ENCODE measurements at places on chromosomes 2 and 18.

DNA sequence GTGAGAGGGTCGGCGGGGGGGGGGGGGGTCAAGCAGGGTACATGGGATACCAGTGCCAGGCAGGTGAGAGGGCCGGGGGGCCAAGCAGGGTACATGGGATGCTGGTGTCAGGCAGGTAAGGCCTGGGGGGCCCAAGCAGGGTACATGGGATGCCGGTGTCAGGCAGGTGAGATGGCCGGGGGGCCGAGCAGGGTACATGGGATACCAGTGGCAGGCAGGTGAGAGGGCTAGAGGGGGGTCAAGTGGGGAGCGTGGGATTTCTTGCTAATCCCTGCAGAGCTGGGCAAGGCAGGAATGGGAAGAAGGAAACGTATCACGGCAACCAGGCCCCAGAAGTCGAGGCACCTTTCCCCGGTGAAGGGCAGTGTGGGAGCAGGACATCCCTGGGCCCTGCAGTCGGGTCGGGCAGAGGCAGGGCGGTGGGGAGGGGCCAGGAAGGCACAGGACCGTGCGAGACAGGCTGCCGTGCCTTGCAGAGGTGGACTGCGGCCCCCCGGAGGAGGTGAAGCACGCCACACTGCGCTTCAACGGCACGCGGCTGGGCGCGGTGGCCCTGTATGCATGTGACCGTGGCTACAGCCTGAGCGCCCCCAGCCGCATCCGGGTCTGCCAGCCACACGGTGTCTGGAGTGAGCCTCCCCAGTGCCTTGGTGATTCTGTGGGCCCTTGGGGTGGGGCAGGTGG is 49.3 kb downstream of the MTERF4 start:
- no peak for DNase-seq

GRCh38 chr2:162092658-162093556 is 18.9 kb upstream of the DPP4 start:
- DNase-seq, result no peak

DNA sequence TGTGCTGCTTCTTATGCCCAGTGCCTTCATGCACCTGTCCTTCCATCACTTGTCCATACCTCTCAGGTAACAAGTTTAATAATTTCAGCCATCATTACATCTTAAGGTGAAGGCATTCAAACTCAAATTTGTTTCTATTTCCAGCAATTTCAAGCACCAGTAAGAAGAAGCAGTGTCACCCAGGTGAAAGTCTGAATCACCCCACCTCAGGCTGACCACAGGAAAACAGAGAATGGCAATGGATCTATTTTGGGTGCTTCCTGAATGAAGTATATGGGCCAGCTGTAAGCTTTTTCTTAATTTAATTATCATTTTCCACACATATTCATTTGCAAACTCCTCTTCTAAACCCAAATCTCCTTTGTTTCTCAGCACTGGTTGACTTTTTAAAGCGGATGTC is 372.7 kb upstream of the SOX11 start:
- no peak for DNase-seq

- no peak for DNase-seq
Observed at GRCh38 chr2:217986256-217986961, 16.4 kb downstream of the TNS1 start.

DNA sequence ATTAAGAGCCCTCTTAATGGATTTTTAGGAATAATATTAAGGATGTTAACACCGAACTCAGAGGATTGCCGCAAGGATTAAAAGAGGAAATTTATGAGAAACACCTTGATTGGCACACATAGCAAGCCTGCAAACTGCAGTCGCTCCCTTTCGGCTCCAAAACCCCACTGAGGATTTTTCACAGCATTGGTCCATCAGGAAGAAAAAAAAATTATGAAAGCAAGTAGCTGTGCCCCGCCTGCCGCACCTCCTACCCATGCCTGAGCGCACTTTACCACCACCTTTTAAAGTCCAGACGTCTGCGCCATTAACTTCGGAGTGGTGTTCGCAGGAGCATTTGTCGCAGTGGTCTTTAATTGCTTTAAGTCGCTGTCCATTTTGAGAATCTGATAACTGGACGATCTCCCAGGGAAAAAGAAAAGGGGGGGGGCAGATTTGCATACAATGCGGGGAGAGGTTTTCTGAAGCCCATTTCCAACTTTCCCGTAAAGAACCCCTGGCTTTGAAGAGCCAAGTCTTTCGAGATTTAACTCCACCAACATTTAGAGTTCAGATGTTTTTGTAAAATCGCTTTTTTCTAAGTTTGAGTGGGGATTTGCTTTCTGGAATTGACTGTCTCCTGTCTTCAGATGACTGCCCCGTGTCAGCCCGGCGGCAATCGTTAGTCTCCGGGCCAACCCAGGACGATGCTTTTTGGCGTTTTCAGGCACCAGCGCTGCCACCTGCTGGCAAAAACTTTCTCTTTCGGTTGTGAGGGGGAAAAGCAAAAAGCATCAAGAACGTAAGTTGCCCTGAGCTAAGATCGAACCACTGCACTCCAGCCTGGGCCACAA is 913 bp upstream of the TRABD2A start:
- DNase-seq, result peak; percentile 29

DNA sequence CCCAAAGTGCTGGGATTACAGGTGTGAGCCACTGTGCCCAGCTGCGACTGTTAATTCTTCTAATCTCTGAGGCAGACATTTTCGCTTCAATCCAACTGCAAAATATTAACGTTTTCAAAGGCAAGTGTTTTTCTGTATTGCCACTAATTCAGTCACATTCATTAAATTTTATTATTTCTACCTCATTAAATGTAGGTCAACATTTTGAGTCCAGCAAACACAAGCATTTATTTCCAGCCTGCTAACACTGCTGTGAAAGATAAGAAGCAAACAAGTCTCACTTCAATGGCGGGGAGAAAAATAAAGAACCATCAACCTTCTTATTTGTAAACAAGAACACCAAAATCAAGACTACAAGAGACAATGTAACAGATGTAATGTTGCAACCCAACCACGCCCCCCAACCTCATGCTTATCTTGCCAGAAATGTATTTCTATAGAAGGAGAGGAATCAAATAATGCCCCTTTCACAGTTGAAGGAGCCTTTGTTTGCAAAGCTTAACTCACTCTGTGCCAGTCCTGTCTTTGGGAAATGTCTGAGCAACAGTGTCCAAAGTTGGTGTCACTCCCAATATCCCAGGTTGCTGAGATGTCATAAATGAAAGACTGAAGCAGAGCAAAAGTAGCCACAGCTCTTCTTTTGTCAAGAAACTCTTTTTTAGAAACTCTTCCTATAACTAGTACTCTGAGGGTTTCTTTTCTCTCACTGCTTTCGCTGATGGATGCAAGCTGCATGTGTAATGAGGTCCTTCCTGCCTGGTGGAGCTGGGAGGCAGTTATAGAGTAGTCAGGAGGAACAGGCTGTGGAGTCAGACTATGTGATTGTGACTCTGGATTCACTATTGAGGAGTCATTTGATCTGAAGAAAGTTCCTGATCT is 8.6 kb downstream of the DOCK10 start:
- no peak for DNase-seq

GRCh38 chr18:63585988-63586387 is 1.2 kb upstream of the SERPINB13 start:
- DNase-seq, result no peak

- no peak for DNase-seq
Observed at GRCh38 chr18:44957461-44957860, 276.8 kb downstream of the SETBP1 start.

GRCh38 chr18:12779043-12779442 is 76.2 kb downstream of the PSMG2 start:
- DNase-seq, result no peak

- no peak for DNase-seq
Observed at GRCh38 chr2:57450170-57450569, 596.4 kb upstream of the VRK2 start.

- DNase-seq, result no peak
Observed at GRCh38 chr2:37583402-37583801, 88.0 kb downstream of the CDC42EP3 start.

GRCh38 chr18:66769375-66769774 is 165.5 kb upstream of the CDH19 start:
- DNase-seq, result no peak

GRCh38 chr2:220673151-220673874 is 898.8 kb downstream of the EPHA4 start:
- no peak for DNase-seq

GRCh38 chr18:50334546-50335152 is 40.2 kb upstream of the SKA1 start:
- DNase-seq, result no peak

DNA sequence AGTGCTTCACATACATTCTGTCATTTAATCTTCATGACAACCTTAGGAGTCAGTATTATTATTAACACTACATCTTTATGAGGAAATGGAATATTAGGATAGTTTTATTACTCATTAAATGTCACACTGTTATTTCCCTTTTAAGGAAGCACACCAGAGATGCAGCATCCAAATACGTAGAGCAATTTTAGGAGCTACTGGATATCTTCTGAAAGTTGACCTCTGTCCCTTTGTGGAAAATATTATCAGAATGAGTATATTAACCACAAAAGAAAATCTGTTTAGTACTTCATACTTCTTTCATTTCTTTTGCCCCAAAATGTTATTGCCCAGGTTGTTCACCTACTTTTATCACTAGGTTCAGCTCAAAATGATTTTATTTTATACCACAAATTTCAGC is 72.9 kb upstream of the APCDD1 start:
- no peak for DNase-seq

DNA sequence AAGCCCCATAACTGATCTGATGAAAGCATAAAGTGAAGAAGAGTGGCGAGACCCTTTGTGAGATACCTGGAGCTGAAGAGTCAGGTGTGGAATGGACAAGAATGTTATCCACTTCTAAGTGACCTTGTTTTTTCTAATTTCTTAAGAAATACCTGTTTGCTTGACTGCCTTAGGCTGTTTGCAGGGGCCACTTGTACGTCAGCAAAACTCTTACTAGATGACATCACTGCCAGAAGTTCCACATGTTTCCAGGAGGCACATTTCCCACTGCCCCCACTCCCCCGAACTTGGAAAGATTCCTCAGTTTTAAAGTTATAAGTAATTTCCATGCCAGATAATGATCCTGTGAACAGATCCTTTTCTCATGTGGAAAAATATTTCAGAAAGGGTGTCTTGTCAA is 8.0 kb downstream of the EPAS1 start:
- no peak for DNase-seq

DNA sequence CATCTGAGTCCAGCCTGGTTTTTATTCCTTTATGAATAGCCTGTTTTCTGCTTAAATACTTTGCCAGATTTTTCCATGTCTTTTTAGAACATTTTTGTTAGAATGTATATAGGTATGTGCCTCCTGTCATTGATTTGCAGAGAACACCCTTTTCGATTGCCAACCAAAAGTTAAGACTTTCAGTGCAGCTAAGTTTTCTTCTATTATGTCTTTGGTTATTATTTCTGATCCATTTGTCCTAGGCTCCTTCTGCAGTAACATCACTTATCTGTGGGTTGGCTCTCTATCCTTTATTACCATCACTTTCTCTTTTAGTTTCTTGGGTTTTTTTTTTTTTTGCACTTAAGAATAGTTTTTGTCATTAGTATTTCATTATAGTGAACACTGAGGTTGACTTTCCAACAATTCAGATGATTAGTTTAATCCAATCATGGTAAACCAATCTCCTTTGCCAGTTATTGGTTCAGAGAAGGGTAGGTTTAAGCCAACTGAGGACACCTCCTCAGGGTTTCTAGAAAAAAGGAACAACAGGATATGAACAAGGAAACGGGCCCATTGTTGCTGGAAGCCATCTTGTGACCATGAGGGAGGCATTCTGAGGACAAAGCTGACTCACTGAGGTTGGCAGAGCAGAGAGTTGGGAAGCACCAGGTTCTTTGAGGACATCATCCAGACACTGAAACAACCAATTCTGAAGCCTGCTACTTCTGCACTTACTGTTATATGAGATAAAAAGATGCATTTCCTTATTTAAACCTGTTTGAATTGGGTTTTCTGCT is 37.9 kb upstream of the GBX2 start:
- no peak for DNase-seq

DNA sequence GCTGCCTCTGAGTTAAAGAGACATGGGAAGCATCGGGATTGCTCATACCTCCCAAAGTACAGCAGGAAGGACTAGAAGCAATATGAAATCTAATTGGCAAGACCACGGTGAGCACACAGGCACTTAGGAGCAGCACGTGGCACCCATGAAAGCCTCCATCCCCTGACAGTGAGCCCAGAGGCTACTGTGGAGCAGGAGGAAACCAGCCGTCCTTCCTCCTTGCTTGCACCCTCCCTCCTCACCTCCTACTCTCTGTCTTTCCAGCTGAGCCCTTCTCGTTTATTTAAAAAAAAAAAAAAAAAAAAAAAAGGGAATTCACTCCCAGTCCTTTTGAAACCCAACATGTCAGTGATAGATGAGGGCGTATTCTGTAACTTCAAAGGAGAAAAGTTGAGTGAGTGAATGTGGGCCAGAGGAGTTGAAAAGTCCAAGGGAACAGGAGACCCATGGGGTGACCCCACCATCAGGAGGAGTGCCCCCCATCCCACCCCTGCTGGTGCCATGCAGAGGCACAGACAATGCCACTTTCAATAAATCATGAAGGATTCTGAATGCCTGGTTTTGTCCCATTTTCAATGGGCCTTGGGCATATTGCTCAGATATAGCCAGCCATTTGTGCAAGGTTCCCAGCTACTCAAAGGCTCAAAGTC is 96.6 kb upstream of the ALPP start:
- DNase-seq, result no peak

DNA sequence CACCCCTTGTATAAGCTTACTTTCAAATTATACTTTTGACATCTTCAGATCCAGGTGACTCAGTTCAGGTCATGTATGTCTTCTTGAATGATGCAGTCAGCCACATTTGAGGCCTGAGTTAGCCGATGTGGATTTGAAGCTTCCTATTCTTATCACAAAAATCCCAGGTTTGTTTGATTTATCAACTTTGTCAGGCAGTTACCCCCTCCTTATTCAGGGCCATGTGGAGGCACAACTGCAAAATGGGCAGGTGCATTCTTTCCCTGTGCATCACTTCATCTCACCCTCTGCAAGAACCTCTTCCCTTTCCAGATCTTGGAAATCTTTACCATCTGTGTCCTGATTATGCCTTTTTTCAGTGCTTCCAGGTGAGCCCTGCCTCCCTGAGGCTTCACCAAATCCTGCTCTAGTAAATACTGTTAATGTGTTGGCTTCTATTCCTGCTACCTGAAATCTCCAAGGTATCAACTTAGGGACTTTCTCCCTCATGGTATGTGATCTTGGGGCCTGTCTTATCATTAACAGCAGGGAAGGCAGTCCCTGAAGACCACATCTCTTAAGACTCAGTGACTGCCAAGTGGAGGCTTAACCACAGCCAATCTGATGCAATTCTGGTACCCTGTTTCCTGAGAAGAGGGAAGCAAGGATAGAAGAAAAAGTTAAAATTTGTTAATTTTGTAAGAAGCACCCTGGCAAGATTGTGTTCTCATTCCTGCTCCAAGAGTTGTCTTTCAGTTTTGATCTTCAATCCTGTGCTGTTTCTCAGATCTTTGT is 9.4 kb upstream of the ARHGAP28 start:
- no peak for DNase-seq

GRCh38 chr18:64713284-64713683 is 564.4 kb upstream of the LINC00305 start:
- no peak for DNase-seq
